Hematopoietic multipotent progenitor cell treated with erythropoietin and hydrocortisone succinate and interleukin-3 and kit ligand, for 15 days (in vitro differentiated cells): ENCODE measurements at places on chromosomes 1 and 21.

GRCh38 chr1:191634801-191635508, 523.3 kb upstream of the RGS18 start:
- no peak for DNase-seq

DNA sequence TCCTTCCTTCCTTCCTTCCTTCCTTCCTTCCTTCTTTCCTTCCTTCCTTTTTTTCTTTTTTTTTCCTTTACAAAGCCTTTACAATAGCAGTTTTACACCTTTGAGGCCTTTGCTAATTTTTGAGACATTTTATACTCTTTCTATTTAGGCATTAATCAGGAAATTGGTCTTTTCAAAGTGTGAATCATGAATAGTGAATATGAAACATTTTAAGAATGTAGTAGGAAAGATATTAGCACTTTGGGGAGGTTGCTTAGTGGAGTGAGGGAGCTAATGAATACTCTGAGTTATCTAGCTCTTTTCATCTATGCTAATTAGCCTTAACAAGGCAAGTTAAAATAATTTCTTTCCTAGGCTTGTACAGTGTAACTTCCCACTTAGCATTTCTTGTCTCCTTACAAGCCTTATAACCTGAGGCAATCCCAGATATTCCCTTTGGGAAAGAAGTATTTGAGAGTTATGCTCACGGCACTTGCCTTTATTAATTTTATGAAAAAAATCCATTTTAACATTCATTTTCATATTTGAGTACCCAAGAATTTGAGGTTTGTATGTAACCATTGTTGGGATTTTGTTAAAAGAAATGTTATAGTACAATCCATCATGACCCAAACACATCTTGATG, 122.6 kb downstream of the NTNG1 start:
- no peak for DNase-seq

- no peak for DNase-seq
Measured at GRCh38 chr1:27884006-27884954, 11.9 kb downstream of the THEMIS2 start.

GRCh38 chr1:219415915-219416314, 197.0 kb downstream of the ZC3H11B start:
- no peak for DNase-seq
